ENCODE measurements at places on chromosomes 13 and 19. TPM values are rescaled to one million over a fixed set of nuclear protein-coding genes. Genes with fewer than 3 reads are reported as not detected.

- no peaks in the 10 kb centered on the region for H3K36me3 ChIP-seq
- DNase-seq, result no peak
- H3K27ac ChIP-seq, result no peak overlapping the region
Measured at GRCh38 chr13:21100994-21101757, 39.8 kb upstream of the LATS2 start.

The ZNF729 gene
- total RNA-seq, result not detected

- no peak overlapping the region for H3K27ac ChIP-seq
- no peak overlapping the region for H3K4me3 ChIP-seq
- H3K4me1 ChIP-seq, result no peaks in the 10 kb centered on the region
- H3K36me3 ChIP-seq, result no peaks in the 10 kb centered on the region
- DNase-seq, result no peak
Measured at GRCh38 chr13:99873832-99874430, 97.6 kb downstream of the ZIC5 start.

The OR7D2 gene
- total RNA-seq, result not detected

The SYNGR4 gene
- 0.45 TPM for total RNA-seq

GRCh38 chr13:110506859-110507566 is 54.5 kb downstream of the RAB20 start:
- H3K4me3 ChIP-seq, result no peak overlapping the region
- no peaks in the 10 kb centered on the region for H3K4me1 ChIP-seq
- H3K27me3 ChIP-seq, result no peaks in the 10 kb centered on the region
- no peaks in the 10 kb centered on the region for H3K36me3 ChIP-seq
- DNase-seq, result no peak
- no peak overlapping the region for H3K27ac ChIP-seq

The PAF1 gene
- 38.1 TPM for total RNA-seq

Data from natural killer cell treated with Interleukin-12 subunit alpha and Interleukin-12 subunit beta and Interleukin-15 and Interleukin-18, amount 100 ng/mL, for 72 hours (primary cell).